ENCODE measurements at places on chromosomes 3 and 15.

GRCh38 chr3:141442446-141442845 lies 44.4 kb upstream of the RASA2 start:
- no peak for DNase-seq

DNA sequence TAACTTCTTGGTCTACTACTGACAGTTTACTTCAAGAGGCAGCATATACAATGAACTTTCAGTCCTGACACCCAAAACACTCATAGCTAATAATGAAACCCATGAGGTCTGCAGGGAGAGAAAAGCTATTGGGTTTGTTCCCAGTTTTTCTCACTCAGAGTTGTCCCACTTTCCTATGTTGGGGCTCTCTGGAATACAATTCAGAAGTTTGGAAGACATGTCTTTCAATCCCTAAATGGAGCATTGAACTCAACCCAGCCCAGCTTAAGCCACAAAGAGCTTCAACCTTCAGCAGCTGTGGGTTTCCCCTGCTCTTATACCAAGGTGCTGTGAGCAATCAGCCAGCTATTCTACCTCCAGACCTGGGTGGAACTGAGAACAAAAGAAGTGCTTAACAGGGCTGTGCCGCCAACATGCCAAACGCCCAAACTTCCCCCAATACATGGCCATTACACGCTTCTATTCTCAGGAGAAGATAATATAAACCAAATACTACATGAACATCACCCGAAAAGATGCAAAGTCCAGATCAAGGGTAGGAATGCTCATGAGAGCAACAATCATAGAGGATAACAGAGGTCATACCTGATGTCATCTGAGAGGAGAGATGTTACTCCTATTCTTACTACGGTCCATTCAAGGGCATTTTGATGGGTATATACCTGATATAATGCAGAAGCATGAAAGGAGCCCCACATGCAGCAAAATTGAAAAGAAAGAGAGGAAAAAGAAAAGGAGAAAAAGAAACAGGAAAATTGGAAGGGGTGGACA lies 131.2 kb upstream of the TGFBR2 start:
- DNase-seq, result no peak

DNA sequence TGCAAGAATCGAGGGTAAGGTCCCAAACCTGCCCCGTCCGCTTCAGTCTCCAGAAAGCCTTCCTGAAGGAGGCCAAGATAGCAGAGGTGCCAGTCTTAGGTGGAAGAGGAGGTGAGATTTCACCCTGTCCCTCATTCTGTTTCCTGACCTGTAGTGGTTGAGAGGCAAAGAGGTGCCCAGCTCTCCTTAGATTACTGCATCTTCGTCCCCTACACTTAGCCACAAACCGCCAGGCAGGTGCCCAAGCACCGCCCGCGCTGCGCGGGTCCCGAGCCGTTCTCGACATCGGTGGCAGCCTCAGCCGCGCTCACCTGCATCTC lies 23.8 kb upstream of the POLG start:
- DNase-seq, result no peak

- no peak for DNase-seq
Observed at GRCh38 chr3:139020868-139021234, at the start of gene PRR23B. Gene PRR23B (minus strand): TSS chr3:139020926. CDS start chr3:139020661, 265 bp downstream.

DNA sequence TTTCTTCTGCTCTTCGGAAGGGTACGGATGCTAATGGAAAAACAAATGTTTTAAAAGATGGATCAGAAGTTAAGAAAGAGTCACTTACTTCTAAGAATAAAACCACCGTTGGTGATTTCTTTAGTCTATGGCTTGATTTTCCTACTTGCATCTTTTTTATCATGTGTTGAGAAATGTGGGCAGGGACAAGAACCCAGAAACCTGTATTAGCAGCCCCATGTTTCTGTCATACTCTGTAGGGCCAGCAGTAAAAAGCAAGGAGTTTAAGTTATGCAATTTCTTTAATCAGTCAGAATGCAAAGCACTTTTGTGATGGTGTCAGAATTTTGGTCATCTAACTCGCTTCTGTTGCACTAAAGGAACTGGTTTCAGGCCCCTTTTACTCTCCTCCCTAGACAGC lies 150.0 kb downstream of the MEIS2 start:
- no peak for DNase-seq

- DNase-seq, result no peak
Observed at GRCh38 chr3:190059242-190059590, 61.5 kb downstream of the P3H2 start.

DNA sequence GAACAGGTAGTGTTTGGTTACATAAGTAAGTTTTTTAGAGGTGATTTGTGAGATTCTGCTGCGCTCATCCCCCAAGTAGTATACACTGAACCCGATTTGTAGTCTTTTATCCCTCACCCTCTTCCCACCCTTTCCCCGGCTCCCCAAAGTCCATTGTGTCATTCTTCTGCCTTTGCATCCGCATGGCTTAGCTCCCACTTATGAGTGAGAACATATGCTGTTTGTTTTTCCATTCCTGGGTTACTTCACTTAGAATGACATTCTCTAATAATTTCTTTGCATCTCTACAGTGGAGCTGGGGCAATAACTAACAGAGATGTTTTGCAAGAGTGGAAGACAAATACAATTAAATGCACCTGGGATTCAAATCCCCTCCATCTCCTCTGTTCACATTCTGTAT lies 93.2 kb downstream of the TP63 start:
- DNase-seq, result no peak

DNA sequence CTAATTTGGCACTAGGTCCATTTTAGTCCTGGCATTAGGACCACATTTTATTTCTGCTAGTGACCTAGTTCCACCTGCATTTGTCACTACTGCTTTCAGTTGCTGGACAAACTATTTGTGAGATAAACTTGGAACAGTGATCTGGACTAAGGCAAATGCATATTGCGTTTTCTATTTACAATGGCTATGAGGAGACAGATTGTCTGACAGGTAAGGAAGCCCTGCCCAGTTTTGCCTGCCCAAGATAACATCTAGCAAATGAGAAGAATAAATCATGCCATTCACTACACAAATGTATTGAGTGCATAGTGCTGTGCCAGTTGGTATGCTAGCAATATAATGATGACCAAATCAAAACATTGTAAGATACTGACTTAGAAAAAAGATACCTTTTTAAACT lies 245.7 kb downstream of the GRM7 start:
- DNase-seq, result no peak

DNA sequence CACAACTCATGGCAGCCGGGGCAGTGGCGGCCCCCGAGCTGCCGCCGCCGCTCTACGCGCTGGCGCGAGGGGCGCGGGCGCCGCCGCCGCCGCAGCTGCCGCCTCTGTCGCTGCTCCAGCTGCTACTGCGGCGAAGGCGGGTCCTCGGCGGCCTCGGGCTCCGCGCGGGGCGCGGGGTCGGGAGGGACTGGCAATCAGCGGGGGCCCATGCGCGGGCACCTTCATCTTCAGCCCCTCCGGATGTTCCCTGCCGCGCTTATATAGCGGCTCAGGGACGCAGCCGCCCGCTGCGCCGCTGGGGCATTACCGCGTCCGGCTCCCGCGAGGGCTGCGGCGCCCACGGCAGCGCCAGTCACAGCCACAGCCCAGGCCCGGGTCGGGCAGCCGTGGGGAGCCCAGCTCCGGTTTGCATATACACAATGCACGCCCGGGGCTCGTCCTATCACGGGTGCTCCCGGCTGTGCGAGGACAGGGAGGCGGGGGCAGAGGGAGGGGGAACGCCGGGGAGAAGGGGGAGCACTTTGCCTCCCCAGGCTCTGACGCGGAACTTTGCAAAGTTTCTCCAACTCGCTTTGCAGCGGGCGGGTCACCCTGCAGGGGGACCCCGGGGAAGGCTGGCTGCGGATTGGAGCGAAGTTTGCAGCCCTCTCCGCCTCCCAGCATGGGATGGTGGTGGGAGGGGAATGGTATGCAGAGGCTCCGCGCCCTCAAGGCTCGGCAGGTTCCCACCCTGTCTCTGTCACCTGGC lies at the start of gene VGLL3:
VGLL3 (minus strand) TSS at position 416 of the 748 bp plus-strand sequence; CDS start at position 10, 406 bp downstream.
- no peak for DNase-seq

GRCh38 chr3:100098784-100099070 lies 15.6 kb downstream of the FILIP1L start:
- DNase-seq, result no peak

DNA sequence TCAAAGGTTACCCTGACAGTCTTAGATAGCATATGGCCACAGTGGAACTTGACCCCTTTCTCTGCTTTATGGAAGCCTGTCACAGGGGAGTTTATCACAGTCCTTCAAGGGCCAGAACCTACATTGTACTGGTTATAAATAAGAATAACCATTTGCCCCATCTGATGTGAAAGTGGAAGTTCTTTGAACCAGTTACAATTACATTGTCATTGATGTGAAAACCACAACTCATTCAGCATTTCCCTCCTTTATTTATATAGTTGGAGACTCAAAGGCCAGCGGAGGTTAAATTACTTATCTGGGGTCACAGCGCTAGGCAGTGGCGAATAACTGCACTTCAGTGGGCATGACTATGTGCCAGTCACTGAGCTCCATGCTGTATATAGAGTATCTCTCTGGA lies 60.5 kb upstream of the TBC1D5 start:
- DNase-seq, result no peak

DNA sequence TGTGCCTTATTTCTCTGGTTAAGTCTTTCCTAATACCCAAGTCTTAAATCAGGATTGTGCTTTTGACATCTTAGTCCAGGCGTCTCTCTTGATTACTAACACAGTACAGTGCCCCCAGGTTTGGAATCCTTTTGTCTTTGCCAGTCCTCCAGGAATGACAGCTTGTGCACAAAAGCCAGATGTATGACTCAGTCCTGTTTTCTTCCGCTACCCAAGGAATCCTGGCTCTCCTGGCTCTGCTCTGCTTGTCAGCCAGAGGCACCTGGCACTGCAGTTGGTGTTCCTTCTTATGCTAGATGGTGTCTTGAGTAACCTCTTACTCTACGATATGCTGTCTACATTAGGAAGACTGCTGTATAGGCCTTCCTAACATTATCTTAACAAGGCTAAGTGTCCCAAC lies 728.2 kb upstream of the NECTIN3 start:
- no peak for DNase-seq

DNA sequence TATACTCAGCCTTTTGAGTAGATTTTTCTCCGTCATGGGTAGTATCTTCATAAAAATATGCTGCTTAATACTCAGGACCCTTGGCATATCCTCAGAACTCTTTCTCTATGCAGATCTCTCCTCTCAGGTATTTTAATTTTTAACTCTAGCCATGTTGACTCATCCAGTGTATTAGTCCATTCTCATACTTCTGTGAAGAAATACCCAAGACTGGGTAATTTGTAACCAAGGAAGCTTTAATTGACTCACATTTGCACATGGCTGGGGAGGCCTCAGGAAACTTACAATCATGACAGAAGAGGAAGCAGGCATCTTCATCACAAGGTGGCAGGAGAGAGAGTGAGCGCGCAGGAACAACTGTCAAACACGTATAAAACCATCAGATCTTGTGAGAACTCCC lies 129.3 kb upstream of the CD96 start:
- DNase-seq, result no peak

- peak; percentile 95 for DNase-seq
Observed at GRCh38 chr3:188975600-188976314, 196.0 kb upstream of the TPRG1 start.

GRCh38 chr3:50378024-50378423 lies 18.7 kb upstream of the TMEM115 start:
- DNase-seq, result no peak

- DNase-seq, result no peak
Observed at GRCh38 chr3:124851136-124851535, 36.0 kb downstream of the ITGB5 start.

GRCh38 chr3:145807990-145808389 lies 353.0 kb downstream of the PLOD2 start:
- no peak for DNase-seq

DNA sequence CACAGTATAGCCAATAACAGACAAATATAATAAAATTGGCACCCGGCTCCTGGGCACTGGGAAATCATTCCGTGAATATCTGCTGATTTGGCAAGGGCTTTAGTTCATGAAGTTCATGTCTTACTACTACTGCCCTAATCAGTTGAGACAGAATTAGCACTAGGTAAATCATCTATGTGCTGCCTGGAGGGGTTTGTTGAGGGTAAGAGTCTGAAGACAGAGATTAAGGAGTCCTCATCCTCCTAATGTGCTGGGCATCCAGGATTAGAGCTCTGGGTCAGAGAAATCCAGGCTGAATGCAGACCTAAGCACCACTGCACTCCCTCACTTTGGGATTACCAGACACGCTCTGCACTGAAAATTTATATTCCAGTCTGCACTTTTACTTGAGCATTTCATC lies 2.0 kb downstream of the SAMD7 start:
- DNase-seq, result no peak

GRCh38 chr15:37865687-37866086 lies 68.8 kb upstream of the TMCO5A start:
- DNase-seq, result no peak

DNA sequence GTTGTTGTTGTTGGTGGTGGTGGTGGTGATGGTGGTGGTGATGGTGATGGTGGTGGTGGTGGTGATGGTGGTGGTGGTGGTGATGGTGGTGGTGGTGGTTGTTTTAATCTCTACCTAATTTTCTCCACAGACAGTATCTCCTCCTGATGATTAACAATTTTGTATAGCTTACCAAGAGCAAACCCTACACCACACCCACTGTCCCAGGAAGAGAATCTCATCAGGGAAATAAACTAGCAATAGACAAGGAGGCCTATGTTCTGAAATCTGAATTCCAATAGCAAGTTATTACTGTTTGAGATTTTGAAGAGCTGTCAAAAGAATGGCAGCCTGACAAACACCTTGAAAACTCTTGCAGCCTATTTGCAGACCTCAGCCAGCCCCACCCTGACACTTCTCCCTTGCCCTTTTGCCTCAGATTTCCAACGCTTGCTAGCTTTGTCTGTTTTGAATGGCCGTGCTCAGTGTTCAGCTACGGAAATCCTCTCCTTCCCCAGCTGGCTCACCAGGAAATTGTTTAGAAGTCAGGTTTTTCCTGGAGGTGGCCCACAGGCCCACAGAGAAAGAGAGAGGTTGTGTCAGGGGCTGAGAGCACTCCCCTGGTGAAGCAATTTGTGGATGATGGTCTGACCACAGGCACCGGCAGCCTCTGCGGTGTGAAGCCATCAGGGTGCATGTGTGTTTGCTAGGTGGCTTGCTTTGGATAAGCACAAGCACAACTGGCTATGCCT lies 101.6 kb downstream of the MAGI1 start:
- no peak for DNase-seq

GRCh38 chr15:87031540-87032230 lies 952.0 kb downstream of the AGBL1 start:
- no peak for DNase-seq

DNA sequence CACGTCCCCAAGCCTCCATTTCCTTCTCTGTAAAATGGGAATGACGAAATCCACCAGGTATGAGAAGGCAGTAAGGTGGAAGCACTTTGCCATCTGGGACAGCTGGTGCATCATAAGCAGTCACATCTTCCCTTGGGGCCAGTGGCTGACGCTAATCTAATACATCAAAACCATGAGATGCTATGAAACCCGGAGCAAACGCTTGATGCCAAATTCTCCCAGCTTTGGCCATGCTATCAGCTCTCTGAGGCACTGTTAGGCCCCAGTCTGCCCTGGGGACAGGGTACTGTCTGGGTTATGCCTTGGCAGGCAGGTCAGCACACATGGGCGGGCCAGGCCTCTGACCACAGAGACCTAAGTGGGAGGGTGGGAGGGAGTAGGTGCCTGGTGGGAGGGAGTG lies 66.1 kb downstream of the ADAMTS17 start:
- DNase-seq, result no peak
